Stomach (tissue), 19 donors: ENCODE measurements at places on chromosomes 3 and 15. TPM values are rescaled to one million over a fixed set of nuclear protein-coding genes. Genes with fewer than 3 reads are reported as not detected.

The IQCB1 gene
- total RNA-seq: 30.7 TPM

DNA sequence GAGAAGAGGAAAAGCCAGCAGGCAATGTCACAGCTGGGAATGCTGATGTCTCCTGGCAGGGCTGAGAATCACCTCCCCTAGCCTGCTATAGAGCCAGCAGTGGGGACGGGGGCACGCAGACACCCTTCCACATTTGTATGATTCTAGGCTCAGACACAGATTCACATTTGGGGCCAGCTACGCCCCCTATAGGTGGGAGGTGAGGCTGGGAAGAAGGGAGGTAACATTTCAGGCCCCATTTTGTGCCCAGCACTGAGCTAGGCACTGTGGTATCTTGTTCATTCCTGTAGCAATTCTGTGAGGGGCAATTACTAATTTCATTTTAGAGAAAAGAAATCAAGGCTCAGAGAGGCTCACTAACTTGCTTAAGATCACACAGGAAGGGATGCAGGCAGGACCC is 15.9 kb upstream of the ACAD9 start:
- H3K4me3 ChIP-seq: no peak overlapping the region
- no peaks in the 10 kb centered on the region for H3K36me3 ChIP-seq
- no peak overlapping the region for H3K27ac ChIP-seq
- no peak for DNase-seq
- H3K27me3 ChIP-seq: no peaks in the 10 kb centered on the region

DNA sequence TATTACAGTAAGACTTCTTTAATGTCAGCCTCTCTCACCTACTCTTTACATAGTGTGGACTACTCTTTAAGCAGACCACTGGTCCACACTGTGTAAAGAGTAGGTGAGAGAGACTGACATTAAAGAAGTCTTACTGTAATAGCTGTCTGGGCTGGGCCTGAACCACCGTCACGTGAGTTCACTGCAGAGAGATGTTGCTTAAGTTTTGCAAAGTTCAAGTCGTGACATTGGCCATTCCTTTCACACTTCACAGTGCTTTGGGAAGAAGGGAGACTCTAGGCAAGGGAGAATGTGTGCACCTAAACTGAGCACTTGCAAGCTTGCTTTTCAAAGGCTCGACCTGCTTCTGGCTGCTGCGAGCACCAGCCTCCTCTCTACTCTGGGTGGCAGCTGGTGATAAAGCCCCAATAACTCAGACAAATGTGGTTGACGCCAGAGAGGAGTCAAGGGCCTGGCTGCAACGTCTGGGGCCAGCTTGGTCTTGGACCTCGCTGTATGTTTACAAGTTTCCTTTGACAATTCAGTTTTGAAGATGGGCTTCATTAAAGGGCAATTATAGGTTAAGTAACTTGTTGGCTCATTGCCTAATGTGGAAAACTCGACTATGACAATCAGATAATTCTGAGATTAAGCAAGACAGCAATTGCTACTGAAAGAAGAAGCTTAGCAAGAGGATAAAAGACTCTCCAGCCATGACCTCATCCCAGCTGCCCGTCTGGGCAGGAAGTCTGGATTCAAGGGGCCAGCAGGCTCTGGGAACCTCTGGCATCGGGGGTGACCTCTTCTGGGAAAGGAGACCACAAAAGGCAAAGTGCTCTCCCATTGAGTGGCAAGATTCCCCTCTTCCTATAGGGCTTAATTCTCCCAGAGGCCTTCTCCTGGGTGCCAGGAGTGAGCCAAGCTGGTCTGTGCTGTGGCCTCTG is 242.1 kb upstream of the TLE3 start:
- H3K36me3 ChIP-seq: no peaks in the 10 kb centered on the region
- peak; percentile 82 for DNase-seq
- H3K4me3 ChIP-seq: no peak overlapping the region
- no peaks in the 10 kb centered on the region for H3K4me1 ChIP-seq
- peak overlapping the region; percentile 4 for H3K27ac ChIP-seq

DNA sequence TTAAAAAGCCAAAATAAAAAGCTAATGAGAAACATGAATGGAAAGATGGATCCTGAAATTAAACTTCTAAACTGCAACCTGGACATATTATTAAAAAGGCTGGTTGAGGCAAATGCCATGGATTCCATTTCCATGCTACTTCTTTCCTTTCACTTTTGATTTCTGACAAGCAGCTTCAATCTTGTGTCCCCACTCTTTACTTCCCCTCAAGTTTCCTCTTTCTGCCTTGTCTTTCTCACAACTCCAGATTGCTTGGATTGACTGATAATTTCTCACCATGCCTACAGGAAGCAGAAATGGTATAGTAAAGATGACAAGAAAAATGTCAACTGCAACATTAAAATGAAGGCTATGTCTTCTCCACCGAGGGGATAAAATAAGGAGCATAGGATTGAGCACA is 1136.7 kb downstream of the TUSC7 start:
- H3K4me3 ChIP-seq: no peak overlapping the region
- H3K36me3 ChIP-seq: no peaks in the 10 kb centered on the region
- H3K27ac ChIP-seq: no peak overlapping the region

The SCN11A gene
- total RNA-seq: not detected

DNA sequence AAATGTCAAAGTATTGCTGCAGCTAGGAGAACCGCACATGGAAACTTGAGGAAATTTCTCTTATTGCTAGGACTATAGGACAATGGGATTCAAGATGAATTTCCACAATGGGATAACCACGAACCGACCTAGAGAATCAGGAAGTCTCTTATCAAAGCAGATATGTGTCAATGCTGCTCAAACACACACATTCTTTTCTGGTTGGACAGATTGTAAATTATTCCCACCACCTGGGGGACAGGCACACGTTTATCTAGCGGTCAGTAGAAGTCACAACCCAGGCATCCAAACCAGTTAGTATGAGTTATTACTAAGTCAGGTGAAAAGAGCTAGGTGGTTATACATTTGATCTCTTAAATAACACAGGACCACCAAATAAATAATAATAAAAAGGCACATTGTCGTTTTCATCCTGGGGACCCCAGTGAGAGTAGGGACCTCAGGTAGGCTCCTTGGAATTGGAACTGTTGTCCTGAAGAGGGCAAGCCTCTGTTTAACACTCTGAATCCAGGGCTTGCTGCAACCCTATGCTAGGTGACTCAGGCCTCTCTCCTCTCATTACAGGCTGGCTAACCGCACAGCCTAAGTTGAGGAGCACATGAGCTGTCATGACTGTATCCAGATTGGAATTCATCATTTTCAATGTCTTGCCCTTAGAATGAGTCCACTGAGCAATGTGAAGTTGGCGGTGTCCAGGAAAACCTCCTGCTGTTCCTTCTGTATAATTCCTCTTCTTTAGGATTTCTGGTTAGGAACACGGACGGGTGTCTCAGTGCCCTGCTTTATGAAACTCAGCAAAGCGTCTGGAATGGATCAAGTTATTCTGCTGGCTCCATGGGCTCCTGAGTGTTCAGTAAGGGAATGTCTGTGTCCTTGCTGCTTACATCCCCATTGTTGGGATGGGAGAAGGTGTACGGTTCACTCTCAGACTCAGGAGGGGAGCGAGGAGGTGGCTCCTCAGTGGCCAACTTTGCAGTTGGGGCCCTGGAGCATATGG is 59.0 kb downstream of the CLEC3B start:
- H3K27ac ChIP-seq: no peak overlapping the region
- H3K36me3 ChIP-seq: peaks cover 10% of the 10 kb centered on the region
- H3K27me3 ChIP-seq: no peaks in the 10 kb centered on the region
- peaks cover 36% of the 10 kb centered on the region for H3K4me1 ChIP-seq

- H3K4me1 ChIP-seq: peaks cover 26% of the 10 kb centered on the region
- no peak overlapping the region for H3K27ac ChIP-seq
- peak overlapping the region; percentile 52 for H3K4me3 ChIP-seq
- no peaks in the 10 kb centered on the region for H3K27me3 ChIP-seq
- H3K36me3 ChIP-seq: no peaks in the 10 kb centered on the region
- no peak for DNase-seq
These were observed 608 bp downstream of the SCN5A start for GRCh38 chr3:38648659-38649499.

The TP63 gene
- not detected for total RNA-seq

The CD96 gene
- 5.8 TPM for total RNA-seq

DNA sequence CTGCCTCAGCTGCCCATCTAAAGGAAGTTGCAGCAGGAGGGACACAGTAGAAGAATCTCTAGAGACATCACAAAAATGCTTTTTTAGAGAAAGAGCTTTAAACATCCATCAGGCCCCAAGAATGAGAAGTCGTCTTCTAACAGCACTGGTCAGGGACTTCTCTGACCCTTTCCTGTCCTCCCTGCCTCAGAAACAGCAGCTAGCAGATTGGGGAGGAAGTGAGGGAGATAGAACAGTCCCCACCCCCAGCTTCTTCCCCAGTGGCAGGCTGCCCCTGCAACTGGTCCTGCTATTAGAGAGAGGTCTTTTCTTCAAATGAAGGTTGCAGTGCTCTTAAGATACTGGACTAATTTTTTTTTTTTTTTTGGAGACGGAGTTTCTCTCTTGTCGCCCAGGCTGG is 55.1 kb downstream of the PDE8A start:
- peaks cover 38% of the 10 kb centered on the region for H3K4me1 ChIP-seq
- H3K4me3 ChIP-seq: no peak overlapping the region
- H3K36me3 ChIP-seq: no peaks in the 10 kb centered on the region
- H3K27ac ChIP-seq: no peak overlapping the region

DNA sequence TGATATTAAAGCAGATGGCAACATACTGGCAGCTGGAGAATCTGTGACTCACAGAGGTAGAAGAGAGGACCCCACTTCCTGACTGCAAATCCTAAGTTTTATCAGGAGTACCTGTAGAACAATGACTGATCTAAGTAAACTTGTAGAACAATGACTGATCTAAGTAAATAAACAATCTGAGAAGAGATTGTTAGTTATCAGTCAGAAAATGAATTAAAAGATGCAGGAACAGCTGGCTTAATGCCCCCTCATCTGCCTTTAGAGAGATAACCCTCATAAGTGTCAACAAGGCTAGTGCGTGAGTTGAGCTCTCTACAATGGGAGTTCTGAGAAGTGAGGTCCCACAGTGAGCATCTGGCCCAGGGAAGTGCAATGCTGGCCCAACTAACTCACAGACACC is 14.6 kb downstream of the ACAD11 start:
- no peaks in the 10 kb centered on the region for H3K4me1 ChIP-seq
- no peak overlapping the region for H3K27ac ChIP-seq

- peaks cover 82% of the 10 kb centered on the region for H3K4me1 ChIP-seq
- H3K4me3 ChIP-seq: no peak overlapping the region
- no peak for DNase-seq
- peaks cover 73% of the 10 kb centered on the region for H3K36me3 ChIP-seq
- H3K27ac ChIP-seq: peak overlapping the region; percentile 62
These were observed 73.2 kb downstream of the TBC1D2B start for GRCh38 chr15:78004222-78004727.

The SPATA16 gene
- total RNA-seq: not detected

GRCh38 chr3:42110631-42111030 is 19.5 kb downstream of the TRAK1 start:
- H3K4me3 ChIP-seq: no peak overlapping the region
- DNase-seq: no peak
- H3K4me1 ChIP-seq: peaks cover 11% of the 10 kb centered on the region
- H3K36me3 ChIP-seq: no peaks in the 10 kb centered on the region
- H3K27me3 ChIP-seq: no peaks in the 10 kb centered on the region
- no peak overlapping the region for H3K27ac ChIP-seq

GRCh38 chr15:81388436-81388770 is 14.4 kb upstream of the TMC3 start:
- no peak for DNase-seq
- no peak overlapping the region for H3K27ac ChIP-seq
- H3K36me3 ChIP-seq: no peaks in the 10 kb centered on the region
- H3K4me1 ChIP-seq: peaks cover 22% of the 10 kb centered on the region
- H3K4me3 ChIP-seq: no peak overlapping the region

GRCh38 chr3:6512172-6512800 is 348.6 kb upstream of the GRM7 start:
- H3K36me3 ChIP-seq: no peaks in the 10 kb centered on the region
- H3K4me3 ChIP-seq: no peak overlapping the region
- no peaks in the 10 kb centered on the region for H3K27me3 ChIP-seq
- no peak overlapping the region for H3K27ac ChIP-seq

The CCDC71 gene
- total RNA-seq: 13.0 TPM

- no peak overlapping the region for H3K4me3 ChIP-seq
- no peaks in the 10 kb centered on the region for H3K36me3 ChIP-seq
- H3K4me1 ChIP-seq: no peaks in the 10 kb centered on the region
- no peak overlapping the region for H3K27ac ChIP-seq
- H3K27me3 ChIP-seq: no peaks in the 10 kb centered on the region
- no peak for DNase-seq
These were observed 114.0 kb downstream of the ADAMTS17 start for GRCh38 chr15:100227781-100228180.

- H3K4me1 ChIP-seq: no peaks in the 10 kb centered on the region
- no peaks in the 10 kb centered on the region for H3K27me3 ChIP-seq
- H3K4me3 ChIP-seq: no peak overlapping the region
These were observed 301.1 kb downstream of the DIPK2A start for GRCh38 chr3:144272680-144273079.

GRCh38 chr3:11592445-11593298 is 51.0 kb downstream of the VGLL4 start:
- H3K4me1 ChIP-seq: peaks cover 43% of the 10 kb centered on the region
- peak overlapping the region; percentile 76 for H3K27ac ChIP-seq
- no peak overlapping the region for H3K4me3 ChIP-seq
- no peak for DNase-seq

GRCh38 chr3:10845839-10846656 is 30.0 kb downstream of the SLC6A11 start:
- no peak overlapping the region for H3K27ac ChIP-seq
- H3K4me3 ChIP-seq: no peak overlapping the region
- DNase-seq: no peak
- H3K27me3 ChIP-seq: peaks cover 19% of the 10 kb centered on the region

- H3K4me3 ChIP-seq: peak overlapping the region; percentile 51
- DNase-seq: peak; percentile 65
- no peaks in the 10 kb centered on the region for H3K36me3 ChIP-seq
- peak overlapping the region; percentile 87 for H3K27ac ChIP-seq
- peaks cover 66% of the 10 kb centered on the region for H3K27me3 ChIP-seq
These were observed 991 bp downstream of the SOX2 start for GRCh38 chr3:181712553-181713279.

GRCh38 chr3:150414258-150414657 is 6.2 kb downstream of the TSC22D2 start:
- H3K27ac ChIP-seq: no peak overlapping the region
- H3K4me1 ChIP-seq: peaks cover 75% of the 10 kb centered on the region
- H3K36me3 ChIP-seq: no peaks in the 10 kb centered on the region
- peak overlapping the region; percentile 98 for H3K4me3 ChIP-seq
- H3K27me3 ChIP-seq: no peaks in the 10 kb centered on the region

- H3K27me3 ChIP-seq: no peaks in the 10 kb centered on the region
- H3K27ac ChIP-seq: peak overlapping the region; percentile 86
- H3K36me3 ChIP-seq: no peaks in the 10 kb centered on the region
- H3K4me1 ChIP-seq: peaks cover 38% of the 10 kb centered on the region
- no peak for DNase-seq
These were observed 122.4 kb downstream of the XXYLT1 start for GRCh38 chr3:195148549-195148948.

The CISH gene
- 5.7 TPM for total RNA-seq
